LHCN-M2 (cell line): ENCODE measurements at places on chromosomes 4 and X.

DNA sequence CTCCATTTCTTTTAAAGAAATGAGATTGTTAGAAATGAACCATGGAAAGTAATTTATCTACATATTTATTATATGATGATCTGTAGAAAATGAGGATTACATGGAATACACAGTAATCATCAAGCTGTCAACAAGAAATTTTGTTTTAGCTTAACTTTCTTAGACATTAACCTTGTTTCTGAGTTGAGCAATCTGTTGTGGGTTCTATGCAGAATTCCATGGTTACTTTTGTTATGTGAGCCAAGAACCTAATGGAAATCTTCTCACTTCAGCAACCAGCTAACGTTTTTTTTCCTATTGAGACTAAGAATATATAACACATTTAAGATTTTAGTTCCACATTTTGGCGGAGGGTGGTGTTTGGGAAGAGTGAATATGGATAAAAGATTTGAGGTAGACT lies 136.1 kb upstream of the SLC4A4 start:
- no peak for DNase-seq

- DNase-seq = no peak
Observed at GRCh38 chr4:53150631-53151488, 215.0 kb downstream of the SCFD2 start.

DNA sequence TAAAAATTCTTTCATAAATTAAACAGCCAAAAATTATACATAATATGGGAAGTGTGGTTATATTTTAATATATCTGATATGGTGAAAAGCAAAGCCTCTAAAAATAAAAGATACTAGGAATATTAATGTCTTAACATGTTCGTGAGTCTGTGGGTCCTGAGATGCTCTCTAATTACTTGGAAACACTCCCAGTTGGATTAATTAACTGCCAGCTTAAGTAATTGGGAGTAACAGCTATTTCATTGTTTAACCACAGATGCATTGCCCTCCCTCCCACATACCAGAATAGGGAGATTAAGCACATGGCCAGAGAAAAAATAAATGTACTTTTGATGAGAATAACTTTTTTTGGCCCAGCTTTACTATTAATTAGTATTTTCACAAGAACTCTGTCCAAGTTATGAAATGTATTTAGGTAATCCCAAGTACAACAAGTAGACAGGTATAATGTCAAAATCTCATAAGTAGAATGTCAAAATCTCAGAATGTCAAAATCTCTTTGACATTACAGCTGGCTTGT lies 79.7 kb downstream of the BTC start:
- DNase-seq = no peak

GRCh38 chr4:169254546-169254983 lies 16.2 kb downstream of the SH3RF1 start:
- peak; percentile 85 for DNase-seq

- no peak for DNase-seq
Observed at GRCh38 chr4:14359991-14360390, 642.3 kb upstream of the CPEB2 start.

DNA sequence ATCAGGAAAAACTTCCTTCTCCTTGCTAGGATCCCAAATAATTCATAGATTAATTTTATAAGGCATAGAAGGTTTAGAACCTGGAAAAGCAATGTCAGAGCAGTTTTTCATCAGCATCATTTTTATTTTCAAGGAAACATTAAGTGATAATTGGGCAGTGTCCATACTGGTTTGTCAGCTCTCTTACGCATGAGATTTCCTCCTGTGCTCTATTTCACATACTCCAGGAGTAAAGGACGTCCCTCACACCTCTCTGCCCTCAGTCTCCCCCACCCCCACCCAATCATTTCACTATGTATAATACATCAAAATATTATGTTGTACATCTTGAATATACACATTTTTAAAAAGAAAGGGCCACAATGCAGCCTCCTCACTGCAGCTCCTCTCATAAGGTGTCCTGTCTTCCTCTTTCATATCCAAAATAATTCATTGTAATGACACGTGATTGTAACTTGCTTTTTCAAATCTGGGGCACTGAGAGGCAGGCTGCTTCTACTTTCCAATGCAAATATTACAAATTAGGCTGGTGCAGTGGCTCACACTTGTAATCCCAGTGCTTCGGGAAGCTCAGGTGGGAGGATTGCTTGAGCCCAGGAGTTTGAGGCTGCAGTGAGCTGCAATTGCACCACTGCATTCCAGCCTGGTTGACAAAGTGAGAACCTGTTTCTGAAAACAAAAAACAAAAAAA lies 34.4 kb downstream of the ARHGEF38 start:
- DNase-seq = no peak
